Activated CD8-positive, alpha-beta T cell treated with anti-CD3 and anti-CD28 coated beads for 36 hours (primary cell): ENCODE measurements at places on chromosomes 4 and X. TPM values are rescaled to one million over a fixed set of nuclear protein-coding genes. Genes with fewer than 3 reads are reported as not detected.

- no peak for DNase-seq
- peak overlapping the region; percentile 79 for H3K27ac ChIP-seq
- peaks cover 5% of the 10 kb centered on the region for H3K36me3 ChIP-seq
Observed at GRCh38 chrX:118538386-118538785, 42.8 kb downstream of the DOCK11 start.

The TLR8 gene
- not detected for total RNA-seq

The ANKRD17 gene
- 50.8 TPM for total RNA-seq

The CSAG1 gene
- total RNA-seq = not detected

- peaks cover 48% of the 10 kb centered on the region for H3K4me1 ChIP-seq
- peak overlapping the region; percentile 86 for H3K27ac ChIP-seq
- H3K36me3 ChIP-seq = peaks cover 3% of the 10 kb centered on the region
- peak; percentile 34 for DNase-seq
- peak overlapping the region; percentile 33 for H3K4me3 ChIP-seq
Observed at GRCh38 chrX:154717824-154718223, 33.1 kb downstream of the GAB3 start.

GRCh38 chrX:154333837-154334271, 38.3 kb downstream of the TKTL1 start:
- DNase-seq = no peak
- H3K27me3 ChIP-seq = no peaks in the 10 kb centered on the region
- H3K4me3 ChIP-seq = no peak overlapping the region
- H3K4me1 ChIP-seq = peaks cover 28% of the 10 kb centered on the region
- peak overlapping the region; percentile 87 for H3K27ac ChIP-seq
- no peaks in the 10 kb centered on the region for H3K36me3 ChIP-seq

The ANXA10 gene
- total RNA-seq = not detected

GRCh38 chrX:47992095-47992380, 11.8 kb downstream of the ZNF182 start:
- no peaks in the 10 kb centered on the region for H3K27me3 ChIP-seq
- peaks cover 41% of the 10 kb centered on the region for H3K4me1 ChIP-seq
- peak overlapping the region; percentile 85 for H3K27ac ChIP-seq
- DNase-seq = no peak
- peaks cover 70% of the 10 kb centered on the region for H3K36me3 ChIP-seq
- H3K4me3 ChIP-seq = no peak overlapping the region

DNA sequence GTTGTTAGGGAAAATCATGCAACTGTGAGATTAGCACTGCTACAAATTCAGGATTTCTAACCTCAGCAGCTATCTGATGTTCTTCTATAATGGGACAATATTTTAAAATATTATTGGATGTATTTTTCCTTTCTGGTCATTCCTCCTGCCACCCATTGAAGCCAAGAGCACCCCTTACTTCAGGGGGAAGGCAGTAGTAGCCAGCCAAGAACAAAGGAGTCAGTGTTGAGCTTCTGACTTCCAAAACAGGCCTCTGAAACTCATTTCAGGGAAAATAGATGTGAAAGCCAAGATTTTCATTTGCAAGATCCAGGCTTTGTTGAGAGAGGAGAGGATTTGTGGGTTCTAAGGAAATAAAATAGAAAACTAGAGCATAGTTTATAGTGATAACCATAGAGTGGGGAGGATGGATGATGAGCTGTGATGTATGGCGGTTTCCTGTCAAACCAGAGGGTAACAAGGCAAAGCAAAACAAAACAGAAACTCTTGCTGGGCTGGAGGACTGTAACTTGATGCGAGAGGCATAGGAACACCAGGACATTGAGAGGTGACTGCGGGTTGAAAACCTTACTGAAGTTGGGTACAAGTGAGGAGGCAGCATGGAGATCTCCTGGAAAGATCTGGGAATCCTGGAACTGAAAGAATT, 173.7 kb upstream of the LEF1 start:
- H3K27ac ChIP-seq = peak overlapping the region; percentile 88
- H3K36me3 ChIP-seq = no peaks in the 10 kb centered on the region
- DNase-seq = peak; percentile 53

DNA sequence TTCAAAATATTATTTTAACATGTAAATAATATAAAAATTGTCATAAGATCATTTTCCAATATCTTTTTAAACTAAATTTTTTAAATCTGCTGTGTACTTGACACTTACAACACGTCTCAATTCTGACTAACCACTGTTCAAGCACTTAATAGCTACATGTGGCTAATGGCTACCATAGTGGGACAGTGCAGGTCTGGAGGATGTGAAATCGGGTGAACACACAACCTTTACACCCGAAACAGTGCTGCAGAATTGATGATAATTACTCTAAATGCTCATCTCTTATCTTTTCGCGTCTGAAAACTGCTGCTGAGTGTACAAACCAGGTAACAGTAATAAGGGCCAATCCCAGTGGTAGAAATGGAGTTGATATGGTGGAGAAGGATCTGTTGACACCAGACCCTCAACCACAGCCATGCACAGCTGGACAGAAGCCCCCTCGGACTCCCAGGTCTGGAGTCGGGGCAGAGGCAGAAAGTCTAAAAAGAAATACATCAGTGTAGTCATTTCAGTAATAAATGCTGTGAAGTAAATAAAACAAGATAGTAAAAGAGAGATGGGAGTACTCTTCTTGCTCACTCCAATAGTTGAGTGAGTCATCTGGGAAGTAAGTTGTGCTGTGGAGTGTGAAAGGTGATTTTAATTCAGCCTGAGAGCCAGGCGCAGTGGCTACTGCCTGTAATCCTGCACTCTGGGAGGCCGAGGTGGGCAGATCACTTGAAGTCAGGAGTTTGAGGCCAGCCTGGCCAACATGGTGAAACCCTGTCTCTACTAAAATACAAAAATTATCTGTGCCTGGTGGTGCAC, 150.0 kb downstream of the CBR4 start:
- no peaks in the 10 kb centered on the region for H3K36me3 ChIP-seq
- no peak overlapping the region for H3K4me3 ChIP-seq
- DNase-seq = no peak
- H3K27me3 ChIP-seq = no peaks in the 10 kb centered on the region

DNA sequence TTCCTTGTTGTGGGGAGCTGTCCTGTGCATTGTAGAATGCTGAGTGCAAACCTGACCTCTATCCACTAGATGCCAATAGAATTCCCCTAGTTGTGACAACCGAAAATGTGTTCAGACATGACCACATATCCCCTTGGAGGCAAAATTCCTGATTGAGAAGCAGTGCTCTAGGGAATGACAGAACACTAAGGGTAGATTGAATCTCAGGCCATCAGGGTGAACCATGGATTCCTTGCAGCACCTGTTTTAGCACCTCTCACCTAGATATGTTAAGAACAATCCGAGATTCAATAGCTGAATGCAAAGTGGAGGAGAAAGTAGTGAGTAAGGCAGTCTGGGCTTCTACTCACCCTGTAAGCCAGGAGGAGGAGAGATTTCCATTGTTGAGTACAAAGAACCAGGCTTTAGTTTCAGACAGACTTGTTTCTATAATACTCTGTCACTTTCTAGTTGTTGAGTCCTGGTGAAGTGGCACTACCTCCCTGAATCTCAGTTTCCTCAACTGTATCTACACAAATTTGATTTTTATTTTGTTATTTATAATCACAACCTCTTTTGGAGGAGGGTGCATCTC, 111.0 kb upstream of the RAP2C start:
- no peaks in the 10 kb centered on the region for H3K27me3 ChIP-seq
- H3K4me1 ChIP-seq = peaks cover 8% of the 10 kb centered on the region
- H3K27ac ChIP-seq = no peak overlapping the region
- no peak for DNase-seq
- H3K36me3 ChIP-seq = no peaks in the 10 kb centered on the region

DNA sequence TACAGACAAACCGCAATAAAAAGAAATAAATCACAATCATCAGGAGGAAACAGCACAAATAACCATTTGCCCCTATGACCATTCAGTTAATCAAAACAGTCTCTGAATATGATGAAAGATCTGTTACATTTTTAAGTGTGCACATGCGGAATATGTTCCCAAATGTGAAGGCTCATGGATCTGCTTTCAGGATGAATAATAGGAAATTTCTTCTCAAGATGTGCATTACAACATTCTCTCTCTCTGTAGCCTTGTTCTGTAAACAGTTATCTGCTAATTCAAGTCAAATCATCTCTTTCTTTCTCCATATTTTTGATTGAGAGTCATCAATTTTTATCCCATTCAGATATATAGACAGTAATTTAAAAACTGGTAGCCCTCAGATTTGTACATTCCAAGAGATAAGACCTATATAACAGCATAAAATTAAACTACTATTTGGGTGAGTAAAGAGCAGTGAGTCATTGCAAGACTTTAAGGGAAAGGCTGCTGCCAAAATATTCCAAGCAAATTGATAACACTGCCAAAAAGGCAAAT, 433.9 kb upstream of the ATOH1 start:
- H3K27ac ChIP-seq = no peak overlapping the region
- H3K27me3 ChIP-seq = no peaks in the 10 kb centered on the region
- DNase-seq = no peak
- no peaks in the 10 kb centered on the region for H3K4me1 ChIP-seq
- H3K4me3 ChIP-seq = no peak overlapping the region
- H3K36me3 ChIP-seq = no peaks in the 10 kb centered on the region

The KLF8 gene
- 0.76 TPM for total RNA-seq

GRCh38 chr4:87032884-87033533, 98.2 kb downstream of the AFF1 start:
- no peak for DNase-seq
- peaks cover 37% of the 10 kb centered on the region for H3K4me1 ChIP-seq
- no peak overlapping the region for H3K27ac ChIP-seq
- no peaks in the 10 kb centered on the region for H3K27me3 ChIP-seq
- H3K36me3 ChIP-seq = peaks cover 7% of the 10 kb centered on the region
- no peak overlapping the region for H3K4me3 ChIP-seq

DNA sequence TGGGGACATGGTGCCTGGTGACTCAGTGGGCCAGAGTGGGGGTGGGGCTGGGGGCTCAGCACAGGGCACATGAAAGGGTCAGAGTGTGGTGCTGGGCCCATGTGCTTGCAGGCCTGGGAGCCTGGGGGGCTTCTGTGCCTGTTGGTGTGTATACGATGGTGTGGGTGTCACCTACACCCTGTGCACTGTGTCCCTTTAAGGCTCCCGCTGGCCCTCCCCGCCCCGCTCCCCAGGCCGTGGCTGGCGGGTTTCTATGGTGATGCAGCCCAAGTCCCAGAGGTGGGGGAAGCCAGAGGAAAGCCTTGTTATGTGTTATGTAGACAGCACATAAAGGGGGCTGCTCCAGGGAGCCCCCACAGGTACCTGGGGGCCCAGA, 5.5 kb downstream of the L1CAM start:
- H3K36me3 ChIP-seq = no peaks in the 10 kb centered on the region
- peaks cover 18% of the 10 kb centered on the region for H3K4me1 ChIP-seq

GRCh38 chrX:47637546-47638195, 7.9 kb upstream of the CFP start:
- peak; percentile 54 for DNase-seq
- peak overlapping the region; percentile 40 for H3K27ac ChIP-seq
- no peaks in the 10 kb centered on the region for H3K27me3 ChIP-seq
- H3K36me3 ChIP-seq = peaks cover 45% of the 10 kb centered on the region
- H3K4me1 ChIP-seq = peaks cover 14% of the 10 kb centered on the region

- no peak overlapping the region for H3K4me3 ChIP-seq
- peaks cover 3% of the 10 kb centered on the region for H3K27me3 ChIP-seq
- no peak for DNase-seq
- H3K36me3 ChIP-seq = no peaks in the 10 kb centered on the region
Observed at GRCh38 chrX:38620623-38621022, 59.3 kb downstream of the TSPAN7 start.

- H3K27ac ChIP-seq = no peak overlapping the region
- no peaks in the 10 kb centered on the region for H3K27me3 ChIP-seq
- H3K4me1 ChIP-seq = peaks cover 33% of the 10 kb centered on the region
- H3K4me3 ChIP-seq = no peak overlapping the region
- H3K36me3 ChIP-seq = no peaks in the 10 kb centered on the region
Observed at GRCh38 chr4:142556048-142556447, 290.1 kb downstream of the INPP4B start.
